ENCODE measurements at places on chromosomes 6 and 20.

DNA sequence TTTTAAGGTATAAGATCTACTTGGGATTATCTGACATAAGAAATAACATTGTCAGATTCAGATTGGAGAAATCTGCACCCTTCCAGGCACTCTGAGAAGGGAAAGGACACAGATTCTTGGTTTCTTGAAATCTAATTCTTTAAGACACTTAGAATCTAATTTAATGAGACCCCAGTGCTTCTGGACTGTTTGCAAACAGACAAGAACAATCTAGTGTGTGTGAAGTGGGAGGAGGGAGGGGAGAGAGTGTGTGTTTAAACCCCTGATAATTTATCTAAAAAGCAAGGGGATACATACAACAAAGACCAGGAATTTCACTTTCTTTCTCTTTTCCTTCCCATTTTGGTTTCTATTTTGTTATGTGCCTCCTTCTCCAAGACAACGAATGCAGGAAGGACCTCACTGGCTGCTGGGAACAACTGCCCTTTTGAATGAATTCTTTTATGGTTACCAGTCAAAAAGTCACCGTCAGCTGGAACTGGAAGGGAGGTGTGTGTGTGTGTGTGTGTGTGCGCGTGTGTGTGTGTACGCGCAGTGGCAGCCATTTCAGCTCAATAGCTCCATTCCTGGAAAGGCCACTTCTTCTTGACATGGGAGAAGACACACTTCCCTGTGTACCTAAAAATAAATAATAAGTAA, 129.4 kb downstream of the BCAS1 start:
- no peak for DNase-seq

DNA sequence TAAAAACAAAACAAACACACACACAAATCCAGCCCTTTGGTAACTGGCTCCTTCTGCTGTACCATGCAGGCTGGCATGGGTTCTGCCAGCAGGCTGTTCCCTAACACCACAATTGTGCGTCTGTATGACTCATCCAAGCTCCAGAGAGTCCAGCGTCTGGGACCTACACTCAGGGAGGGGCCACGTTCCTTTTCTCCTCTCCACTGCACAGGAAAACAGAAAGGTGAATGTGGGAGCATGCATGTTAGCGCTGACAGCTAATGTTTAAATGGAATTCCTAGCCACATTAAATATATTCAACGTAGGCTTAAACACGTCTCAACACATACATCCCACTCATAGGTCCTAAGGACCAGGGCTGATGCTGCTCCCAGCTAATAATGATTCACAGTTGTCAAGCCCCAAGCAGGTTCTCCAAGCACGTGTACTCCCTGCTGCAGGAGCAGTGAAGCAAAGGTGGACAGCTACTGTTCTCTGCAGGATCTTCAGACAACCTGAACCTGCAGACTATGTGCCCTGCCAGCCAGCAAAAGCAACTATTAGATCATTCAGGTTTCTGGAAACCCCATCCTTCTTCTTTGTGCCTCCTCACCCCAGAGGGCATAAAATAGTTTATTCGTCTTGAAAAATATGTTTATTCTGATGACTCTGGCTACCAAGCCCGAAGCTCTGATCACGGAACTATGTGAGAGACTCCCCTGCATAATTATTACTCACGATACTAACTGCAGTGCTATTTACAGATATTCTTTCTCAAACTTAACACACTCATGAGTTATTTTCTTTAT, 20.9 kb downstream of the MAP1LC3A start:
- DNase-seq, result peak; percentile 78

DNA sequence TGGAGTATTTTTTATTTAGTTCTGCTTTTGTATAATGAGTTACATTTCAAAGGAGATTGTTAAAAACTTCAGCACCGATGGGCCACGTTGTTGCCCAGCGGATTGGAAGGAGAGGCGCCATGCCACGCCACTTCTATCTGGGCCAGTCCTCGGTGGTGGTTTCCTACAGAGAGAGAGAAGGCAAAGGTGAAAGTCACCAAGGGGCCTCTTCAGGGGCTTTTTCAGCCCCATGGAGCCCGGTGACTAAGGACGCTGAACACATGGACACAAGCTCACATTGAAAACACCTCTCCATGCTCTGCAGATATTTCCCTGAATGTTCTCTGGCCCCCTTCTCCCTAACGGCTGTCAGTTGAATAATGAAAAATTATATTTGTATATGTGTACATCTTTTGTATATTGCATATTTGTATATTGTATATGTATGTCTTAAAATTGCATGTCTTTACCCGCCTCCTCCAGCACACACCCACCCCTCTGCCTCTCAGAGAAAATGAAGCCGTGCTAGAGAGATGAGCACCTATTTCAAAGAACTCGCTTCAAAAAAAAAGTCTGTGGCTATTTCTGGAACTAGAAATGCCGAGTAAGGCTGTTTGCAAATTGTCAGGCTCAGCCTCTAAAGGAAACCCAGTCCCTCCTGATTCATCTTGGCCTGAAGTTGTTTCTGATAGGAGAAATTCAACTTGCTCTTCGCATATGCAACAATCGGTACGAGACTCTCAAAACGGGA, 91.9 kb upstream of the CDH4 start:
- no peak for DNase-seq

- no peak for DNase-seq
Observed at GRCh38 chr6:127923135-127923534, 22.3 kb upstream of the THEMIS start.

- no peak for DNase-seq
Observed at GRCh38 chr6:22680950-22681349, 111.6 kb downstream of the HDGFL1 start.

- no peak for DNase-seq
Observed at GRCh38 chr6:84892671-84893070, 128.3 kb upstream of the TBX18 start.

DNA sequence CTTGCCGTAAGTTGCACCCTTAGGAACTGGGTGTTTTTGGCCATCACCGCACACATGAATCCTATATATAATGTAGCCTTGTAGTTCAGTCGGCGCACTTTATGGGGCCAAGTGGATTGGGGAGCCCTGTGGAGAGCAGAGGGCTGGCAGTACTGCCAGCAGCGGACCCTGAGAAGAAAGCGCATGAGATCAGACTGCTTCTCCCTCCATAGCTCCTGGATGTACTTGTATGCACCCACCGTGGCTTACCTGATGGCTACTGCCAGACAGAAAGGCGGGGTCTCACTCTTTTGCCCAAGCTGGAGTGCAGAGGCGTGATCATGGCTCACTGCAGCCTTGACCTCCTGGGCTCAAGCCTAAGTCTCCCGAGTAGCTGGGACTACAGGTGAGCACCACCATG, 32.8 kb upstream of the OVOL2 start:
- no peak for DNase-seq

DNA sequence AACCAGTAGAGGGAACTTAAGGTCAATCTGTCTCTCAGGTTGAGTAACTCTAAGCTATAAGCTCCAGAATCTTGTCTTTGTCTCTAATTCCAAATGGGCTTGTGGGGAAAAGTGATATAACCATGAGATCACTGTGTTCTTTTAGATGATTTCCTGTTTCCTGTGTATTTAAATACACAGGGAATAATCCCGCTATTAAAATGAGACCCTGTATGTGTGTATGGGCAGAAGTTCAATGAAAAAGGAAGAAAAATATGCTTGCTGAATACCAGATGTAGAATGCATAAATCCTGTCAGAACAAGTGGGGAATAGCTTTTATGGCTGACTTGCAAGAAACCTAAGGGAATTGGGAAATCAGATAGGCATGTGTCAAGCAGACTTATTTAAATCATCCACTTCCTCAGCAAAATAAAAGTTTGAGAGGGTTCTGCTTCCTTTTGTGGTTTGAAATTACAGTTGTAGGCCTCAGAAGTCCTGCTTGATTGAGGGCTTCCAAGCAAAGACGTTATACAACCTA, 164.7 kb upstream of the PDE7B start:
- DNase-seq, result no peak

- DNase-seq, result no peak
Observed at GRCh38 chr20:17138237-17138636, 88.6 kb upstream of the PCSK2 start.

DNA sequence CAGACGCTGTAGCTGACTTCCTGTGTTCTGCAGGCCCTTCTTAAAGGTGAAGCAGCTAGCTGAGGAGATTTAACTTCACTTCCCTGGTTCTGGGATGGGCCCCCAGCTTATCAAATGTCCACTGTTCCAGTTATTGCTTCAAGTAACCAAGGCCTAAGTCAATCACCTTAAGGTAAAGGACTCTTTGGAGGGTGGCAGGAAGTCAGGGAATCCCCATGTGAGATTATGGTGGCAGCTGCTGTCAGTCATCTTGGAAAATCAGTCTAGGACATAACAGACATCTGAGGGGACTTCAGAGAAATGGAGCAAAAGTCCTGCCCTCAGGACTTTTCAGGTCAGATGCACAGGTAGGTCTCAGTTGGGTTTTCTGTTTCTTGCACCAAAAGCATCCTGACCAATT, 3.8 kb downstream of the ELOVL5 start:
- no peak for DNase-seq

- DNase-seq, result no peak
Observed at GRCh38 chr6:145960918-145961589, 3.1 kb downstream of the SHPRH start.

DNA sequence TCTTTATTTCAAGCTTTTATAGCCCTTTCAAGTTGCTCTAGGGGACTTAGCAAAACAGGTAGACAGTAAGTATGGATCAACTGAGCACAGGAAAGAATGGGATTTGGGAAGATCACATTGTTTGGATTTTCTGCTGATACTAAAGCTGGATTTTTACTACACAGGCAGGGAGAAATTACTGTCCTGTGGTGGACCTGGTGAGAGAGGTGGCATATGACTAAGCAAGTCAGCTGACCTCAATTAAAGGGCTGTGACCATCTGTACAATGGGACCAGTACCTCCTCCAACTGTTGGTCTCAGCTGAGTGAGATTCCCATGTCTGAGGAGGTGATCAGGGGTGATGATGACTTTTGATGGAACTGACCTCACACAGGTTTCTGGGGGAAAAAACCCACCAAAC, 28.0 kb downstream of the RREB1 start:
- no peak for DNase-seq

DNA sequence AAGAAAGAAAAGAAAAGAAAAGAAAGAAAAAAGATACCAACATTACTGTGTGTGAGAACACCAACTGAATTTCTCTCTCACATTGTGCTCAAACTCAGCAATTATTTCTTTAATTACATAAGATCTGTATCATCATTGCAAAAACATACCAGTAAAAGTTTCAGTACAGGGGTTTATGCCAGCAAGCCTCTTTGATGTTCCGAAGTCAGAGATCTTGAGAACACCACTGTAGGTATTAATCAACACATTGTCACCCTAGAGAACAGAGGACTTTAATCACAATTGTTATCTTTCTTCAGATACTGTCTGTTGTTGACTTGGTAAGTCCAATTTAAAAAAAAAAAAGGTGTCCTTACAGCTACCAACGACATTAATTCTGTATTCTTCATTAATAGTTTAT, 60.9 kb upstream of the MAP7 start:
- DNase-seq, result no peak

- no peak for DNase-seq
Observed at GRCh38 chr20:53657732-53658131, 64.1 kb upstream of the ZNF217 start.

DNA sequence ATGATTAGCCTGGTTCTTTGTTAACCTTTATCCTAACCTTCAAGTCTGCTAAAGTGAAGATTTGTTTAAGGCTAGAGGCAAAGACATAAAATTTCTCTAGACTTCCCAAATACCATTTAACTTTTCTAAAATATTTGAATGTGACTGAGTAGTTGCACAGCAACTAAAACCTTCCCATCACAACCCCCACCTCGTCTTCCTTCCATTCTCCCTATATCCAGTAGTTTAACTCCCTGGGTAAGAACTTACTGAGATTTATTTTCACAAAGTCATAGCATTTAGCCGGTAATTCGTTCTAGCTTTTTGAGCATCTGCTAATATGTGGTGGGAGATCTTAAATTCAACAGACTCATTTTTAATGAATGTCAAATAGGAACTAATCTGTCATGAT, 87.9 kb upstream of the AKIRIN2 start:
- DNase-seq, result no peak

- DNase-seq, result no peak
Observed at GRCh38 chr20:46804126-46804525, 90.5 kb upstream of the EYA2 start.

GRCh38 chr20:21019814-21020658, 86.1 kb downstream of the LINC00237 start:
- DNase-seq, result no peak

GRCh38 chr6:75090576-75090975, 115.3 kb downstream of the COL12A1 start:
- DNase-seq, result no peak

Measured in PC-9 (cell line).